Natural killer cell treated with Interleukin-12 subunit alpha and Interleukin-12 subunit beta and Interleukin-15 and Interleukin-18, amount 100 ng/mL, for 72 hours (primary cell): ENCODE measurements at places on chromosomes 5 and 9. TPM values are rescaled to one million over a fixed set of nuclear protein-coding genes. Genes with fewer than 3 reads are reported as not detected.

DNA sequence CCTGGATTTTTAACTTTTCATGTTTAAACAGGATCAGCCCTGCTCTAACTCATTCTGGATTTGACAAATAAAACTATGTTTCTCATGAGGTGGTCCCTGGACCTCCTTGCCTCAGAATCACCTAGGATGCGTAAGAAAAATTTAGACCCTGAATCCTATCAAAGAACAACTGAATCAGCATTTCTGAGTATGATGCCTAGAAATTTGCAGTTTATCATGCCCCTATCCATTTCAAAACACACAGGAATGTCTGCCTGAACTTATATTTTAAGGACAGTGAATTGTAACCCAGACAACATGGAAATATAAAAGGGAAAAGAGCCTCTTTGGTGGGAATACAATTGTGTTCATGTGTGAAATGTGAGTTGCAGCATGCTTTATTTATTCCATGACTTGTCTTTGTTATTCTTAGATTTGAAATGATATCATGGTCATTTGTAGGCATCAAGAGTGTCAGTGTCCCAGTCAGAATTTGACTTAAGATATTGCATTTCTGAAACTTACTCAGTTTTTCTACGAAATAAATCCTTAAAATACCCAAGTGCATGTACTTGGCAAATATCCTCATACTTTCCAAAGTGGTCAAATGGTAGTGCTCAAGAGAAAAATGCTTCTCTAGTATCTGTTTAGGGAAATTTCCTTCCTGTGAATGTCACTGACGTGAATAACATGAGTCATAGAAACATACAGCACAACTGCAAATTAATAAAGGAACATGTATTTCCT lies 144.3 kb downstream of the GIN1 start:
- DNase-seq: no peak

DNA sequence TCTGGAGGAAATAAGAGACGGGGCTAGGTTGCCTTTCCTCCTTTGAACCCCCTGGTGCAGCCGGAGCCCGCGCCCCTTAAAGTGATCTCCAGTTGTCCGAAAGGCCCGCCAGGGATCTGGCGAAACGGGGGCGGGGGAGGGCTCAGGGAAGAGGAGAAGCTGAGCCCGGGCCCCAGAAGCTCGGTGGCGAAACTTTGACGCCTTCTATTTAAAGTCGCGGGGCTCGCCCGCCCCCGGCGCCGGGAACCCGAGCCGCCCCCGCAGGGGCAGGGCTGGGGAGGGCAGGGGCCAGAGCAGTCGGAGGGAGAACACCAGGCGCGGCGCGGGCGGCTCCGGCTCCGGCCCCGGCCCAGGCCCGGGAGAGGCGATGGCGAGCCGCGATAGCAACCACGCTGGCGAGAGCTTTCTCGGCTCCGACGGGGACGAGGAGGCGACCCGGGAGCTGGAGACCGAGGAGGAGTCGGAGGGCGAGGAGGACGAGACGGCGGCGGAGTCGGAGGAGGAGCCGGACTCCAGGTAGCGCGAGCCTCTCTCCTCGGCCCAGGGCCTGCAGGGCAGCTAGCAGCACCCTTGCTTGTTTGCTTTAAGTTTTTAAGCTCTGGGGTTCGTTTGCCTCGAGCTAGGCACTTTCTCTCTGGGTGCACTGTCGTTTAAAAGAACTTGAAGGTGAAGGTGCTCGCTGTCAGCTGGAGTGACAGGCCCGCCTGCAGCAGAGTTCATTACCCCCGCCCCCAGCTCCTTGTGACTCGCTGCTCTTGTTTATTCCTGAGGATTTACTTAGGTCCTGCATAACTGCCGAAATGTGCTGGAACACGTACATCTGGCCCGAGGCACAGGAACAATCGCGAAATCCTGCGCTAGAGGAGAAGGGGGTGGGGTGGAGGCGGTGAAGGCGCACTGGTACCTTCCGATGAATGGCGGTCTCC lies at the start of gene CMYA5:
Gene CMYA5, plus strand, starts transcription at position 296 of the 926 bp plus-strand sequence. Its CDS starts 72 bp downstream, at position 368.
- DNase-seq: no peak

- DNase-seq: no peak
Observed at GRCh38 chr5:95727764-95728191, 3.4 kb upstream of the RHOBTB3 start.

- DNase-seq: no peak
Observed at GRCh38 chr5:139082813-139083498, 115.2 kb downstream of the SIL1 start.

GRCh38 chr5:167378894-167379723 lies 912.3 kb upstream of the WWC1 start:
- DNase-seq: no peak

DNA sequence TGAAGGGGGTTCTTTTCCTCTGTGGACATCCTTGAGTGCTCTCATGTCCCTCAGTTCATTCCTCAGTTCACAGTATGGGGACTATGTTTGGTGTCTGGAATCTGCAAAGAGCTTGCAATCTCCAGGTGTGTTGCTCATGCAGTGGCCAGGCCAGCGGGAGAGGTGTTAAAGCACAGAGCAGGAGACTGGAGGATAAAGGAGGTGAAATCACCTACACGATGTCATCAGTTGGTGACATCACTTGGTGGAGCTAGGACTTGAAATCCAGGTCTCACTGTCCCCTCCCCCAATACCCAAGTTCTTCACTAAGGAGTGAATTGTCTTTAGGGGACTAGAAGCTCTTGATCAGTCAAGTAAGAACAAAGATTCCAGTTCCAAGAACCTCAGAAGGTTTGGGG lies 197.3 kb upstream of the ZNF618 start:
- DNase-seq: peak; percentile 20

GRCh38 chr5:31157720-31158119 lies 35.8 kb upstream of the CDH6 start:
- DNase-seq: no peak

- DNase-seq: no peak
Observed at GRCh38 chr9:117492476-117492875, 77.6 kb upstream of the ASTN2 start.

- DNase-seq: no peak
Observed at GRCh38 chr5:146645342-146645741, 129.4 kb upstream of the GPR151 start.

DNA sequence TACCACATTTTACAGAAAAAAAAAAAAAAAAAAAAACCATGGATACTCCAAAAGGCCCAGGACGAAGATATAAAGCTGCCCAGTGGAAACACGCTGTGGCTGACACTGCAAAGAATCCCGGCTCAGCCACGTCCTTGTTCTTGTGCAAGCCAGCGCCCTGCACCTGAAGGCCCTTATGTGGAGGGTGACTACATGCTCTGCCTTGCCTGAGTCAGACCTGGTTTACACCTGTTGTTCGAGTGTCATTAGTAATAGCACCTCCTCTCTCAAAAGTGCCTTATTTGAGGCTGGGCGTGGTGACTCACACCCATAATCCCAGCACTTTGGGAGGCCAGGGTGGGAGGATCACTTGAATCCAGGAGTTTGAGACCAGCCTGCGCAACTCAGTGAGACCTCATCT lies 54.3 kb upstream of the ZSWIM6 start:
- DNase-seq: no peak

Gene PITX1
- not detected for total RNA-seq

Gene FRMD3
- total RNA-seq: 0.59 TPM

Gene ECSCR
- total RNA-seq: not detected

Gene SERF1A
- 10.8 TPM for total RNA-seq

Gene GFPT2
- 0.29 TPM for total RNA-seq
